ENCODE measurements at places on chromosomes 12 and 14.

DNA sequence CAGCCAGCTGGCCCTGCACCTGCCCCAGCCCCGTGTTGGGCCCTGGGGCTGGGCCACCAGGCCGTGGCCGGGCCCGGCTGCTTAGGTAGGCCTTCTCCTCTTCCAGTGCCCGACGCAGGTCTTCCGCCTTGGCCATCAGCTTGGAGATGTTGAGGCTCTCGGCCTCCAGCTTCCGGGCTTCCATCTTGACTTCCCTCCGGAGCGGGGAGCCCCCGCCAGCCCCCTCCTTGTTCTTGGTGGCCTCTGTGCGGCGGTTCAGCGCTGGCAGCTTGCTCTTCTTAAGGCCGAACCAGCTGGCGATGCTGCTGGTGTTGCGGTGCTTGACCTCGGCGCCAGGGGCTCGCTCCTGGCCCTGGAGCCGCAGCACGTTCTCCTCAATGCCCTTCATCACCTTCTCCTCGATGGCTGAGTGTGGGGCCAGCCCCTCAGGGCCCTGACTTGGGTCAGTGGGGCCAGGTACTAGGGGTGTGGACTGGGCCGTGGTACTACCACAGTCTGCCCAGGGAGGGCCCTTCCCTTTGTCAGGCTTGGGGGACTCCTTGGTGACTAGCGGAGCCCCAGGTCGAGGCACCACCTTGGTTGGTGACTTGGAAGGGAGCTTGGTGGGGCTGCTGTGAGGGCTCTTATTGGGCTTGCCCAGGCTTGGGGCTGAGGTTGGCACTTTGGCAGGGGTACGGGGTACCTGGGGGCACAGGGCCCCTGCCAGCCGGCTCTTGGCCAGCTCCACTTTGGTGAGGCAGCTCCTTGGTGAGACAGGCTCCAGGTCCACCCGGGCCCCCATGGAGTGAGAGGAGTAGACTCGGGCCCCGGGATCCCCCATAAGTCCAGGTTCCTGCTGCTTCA, 33.2 kb downstream of the NCKAP5L start:
- no peaks in the 10 kb centered on the region for H3K27me3 ChIP-seq
- H3K36me3 ChIP-seq: peaks cover 69% of the 10 kb centered on the region
- DNase-seq: peak; percentile 70
- H3K4me1 ChIP-seq: no peaks in the 10 kb centered on the region
- no peak overlapping the region for H3K4me3 ChIP-seq

GRCh38 chr12:9043766-9044165, 54.4 kb downstream of the KLRG1 start:
- H3K4me3 ChIP-seq: no peak overlapping the region
- no peaks in the 10 kb centered on the region for H3K27me3 ChIP-seq
- H3K27ac ChIP-seq: no peak overlapping the region
- H3K4me1 ChIP-seq: no peaks in the 10 kb centered on the region

GRCh38 chr12:116152268-116152667, 125.2 kb downstream of the MED13L start:
- peaks cover 46% of the 10 kb centered on the region for H3K4me1 ChIP-seq
- no peaks in the 10 kb centered on the region for H3K27me3 ChIP-seq
- no peak for DNase-seq
- H3K27ac ChIP-seq: no peak overlapping the region
- no peak overlapping the region for H3K4me3 ChIP-seq

DNA sequence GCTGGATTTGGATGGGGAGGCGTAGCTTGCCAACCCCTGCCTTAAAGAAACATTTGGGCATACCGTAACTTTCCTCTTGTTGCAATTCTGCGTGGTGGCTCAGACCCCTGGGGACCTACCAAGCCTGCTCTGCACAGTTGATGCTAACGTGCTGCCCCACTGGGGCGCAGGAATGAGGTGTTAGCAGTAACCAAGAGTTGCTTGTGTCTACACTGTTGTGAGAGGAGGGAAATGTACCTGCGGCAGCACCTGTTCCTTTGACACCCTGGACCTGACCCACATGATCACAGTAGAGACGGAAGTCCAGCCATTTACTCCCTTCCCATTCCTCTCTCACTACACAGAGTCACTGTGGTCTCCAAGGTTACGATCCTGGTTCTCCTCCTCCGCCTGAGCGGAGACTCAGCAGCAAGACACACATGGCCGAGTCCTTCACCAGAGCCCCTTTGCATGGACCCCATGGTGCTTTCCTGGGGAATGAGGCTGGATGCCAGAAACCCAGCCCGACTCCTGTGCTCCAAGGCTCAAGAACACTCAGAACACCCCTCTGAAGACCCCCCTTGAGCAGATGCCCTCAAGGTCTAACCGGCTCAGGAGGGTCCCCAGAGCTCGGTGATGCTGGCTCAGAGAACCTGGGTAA, 84.8 kb downstream of the FBXL14 start:
- no peaks in the 10 kb centered on the region for H3K4me1 ChIP-seq
- H3K27ac ChIP-seq: no peak overlapping the region
- no peaks in the 10 kb centered on the region for H3K36me3 ChIP-seq
- no peaks in the 10 kb centered on the region for H3K27me3 ChIP-seq
- DNase-seq: no peak

- H3K27ac ChIP-seq: no peak overlapping the region
- DNase-seq: no peak
- H3K27me3 ChIP-seq: no peaks in the 10 kb centered on the region
- no peaks in the 10 kb centered on the region for H3K36me3 ChIP-seq
- no peak overlapping the region for H3K4me3 ChIP-seq
Observed at GRCh38 chr12:1463073-1463905, 131.1 kb downstream of the FBXL14 start.

DNA sequence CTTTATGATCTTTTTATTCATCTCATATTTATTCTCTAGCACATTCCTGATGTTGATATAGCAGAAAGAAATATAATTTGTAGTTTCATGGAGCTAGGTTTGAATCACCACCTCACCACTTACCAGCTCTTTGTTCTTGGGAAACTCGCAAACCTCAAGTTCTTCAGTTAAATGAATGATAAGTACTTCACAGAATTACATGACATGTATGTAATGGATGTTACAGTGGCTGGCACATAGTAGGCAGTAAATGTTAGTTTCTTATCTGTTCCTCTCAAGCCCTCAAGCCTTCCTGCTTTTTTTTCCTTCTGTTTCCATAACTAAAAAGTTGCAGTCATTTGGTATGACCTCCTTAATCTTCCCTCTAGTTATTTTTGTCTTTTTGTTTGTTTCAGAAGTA, 54.9 kb downstream of the SPATS2 start:
- no peaks in the 10 kb centered on the region for H3K4me1 ChIP-seq
- DNase-seq: no peak
- H3K27me3 ChIP-seq: no peaks in the 10 kb centered on the region
- no peak overlapping the region for H3K4me3 ChIP-seq
- H3K36me3 ChIP-seq: no peaks in the 10 kb centered on the region
- H3K27ac ChIP-seq: no peak overlapping the region

DNA sequence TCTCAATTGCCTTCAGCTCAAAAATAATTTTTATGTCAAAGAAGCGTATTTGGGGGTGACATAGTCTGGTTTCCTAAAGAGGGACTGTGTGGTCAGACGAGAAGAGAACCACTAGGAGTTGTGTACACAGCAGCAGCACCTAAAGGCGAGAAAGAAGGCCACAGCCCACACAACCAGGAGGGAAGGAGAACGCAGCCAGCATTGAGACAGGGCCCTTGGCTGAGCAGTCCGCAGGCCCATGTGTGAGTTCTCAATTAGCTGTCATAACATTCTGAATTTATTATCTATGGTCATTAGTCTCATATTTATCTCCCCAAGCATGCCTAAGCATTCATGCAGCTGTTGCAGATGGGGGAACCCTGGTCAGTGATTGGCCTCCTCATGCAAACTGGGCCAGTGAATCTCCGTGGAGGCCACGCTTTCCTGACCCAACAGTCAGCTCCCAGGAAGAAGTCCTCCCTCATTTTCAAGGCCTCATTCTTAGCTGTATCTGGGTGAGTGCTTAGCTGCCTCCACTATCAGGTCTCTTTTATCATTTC, 81.2 kb upstream of the ATF7IP start:
- peak; percentile 27 for DNase-seq
- H3K27me3 ChIP-seq: no peaks in the 10 kb centered on the region
- H3K4me1 ChIP-seq: no peaks in the 10 kb centered on the region
- H3K36me3 ChIP-seq: no peaks in the 10 kb centered on the region

DNA sequence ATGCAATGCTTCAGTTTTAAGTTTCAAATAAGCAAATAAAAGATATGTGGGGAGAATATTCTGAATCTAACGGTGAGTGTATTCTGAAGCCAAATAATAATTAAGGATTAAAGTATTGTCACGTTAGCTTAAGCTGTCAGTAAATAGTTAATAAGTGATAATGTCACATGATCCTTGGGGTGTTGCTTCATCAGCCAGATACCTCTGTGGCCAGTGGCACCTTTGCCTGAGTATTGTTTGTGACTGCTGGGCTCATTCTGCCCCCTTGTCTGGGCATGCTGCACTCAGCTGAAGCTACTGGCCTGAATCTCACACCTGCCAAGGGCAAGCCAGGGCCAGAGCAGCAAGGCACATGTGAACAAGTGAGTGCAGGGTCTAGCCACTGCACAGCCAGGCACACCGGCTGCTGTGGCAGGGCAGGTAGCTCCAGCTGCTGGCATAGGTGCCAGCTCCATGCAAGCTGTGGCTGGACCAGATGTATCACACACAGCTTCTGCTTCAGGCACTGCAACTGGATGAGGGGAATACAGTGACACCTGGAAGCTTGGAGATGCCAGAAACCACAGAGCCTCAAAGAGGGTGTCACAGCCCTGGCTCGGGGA, 739.7 kb downstream of the SLC6A15 start:
- H3K36me3 ChIP-seq: no peaks in the 10 kb centered on the region
- H3K4me1 ChIP-seq: no peaks in the 10 kb centered on the region
- H3K27me3 ChIP-seq: no peaks in the 10 kb centered on the region
- H3K4me3 ChIP-seq: no peak overlapping the region

- H3K36me3 ChIP-seq: no peaks in the 10 kb centered on the region
- H3K4me3 ChIP-seq: no peak overlapping the region
- DNase-seq: no peak
- H3K4me1 ChIP-seq: peaks cover 13% of the 10 kb centered on the region
- H3K27me3 ChIP-seq: no peaks in the 10 kb centered on the region
- peak overlapping the region; percentile 77 for H3K27ac ChIP-seq
Observed at GRCh38 chr12:47360771-47361388, 281.1 kb upstream of the AMIGO2 start.

GRCh38 chr12:10563002-10563401, 50.4 kb downstream of the MAGOHB start:
- H3K4me1 ChIP-seq: no peaks in the 10 kb centered on the region
- H3K36me3 ChIP-seq: no peaks in the 10 kb centered on the region
- no peak for DNase-seq
- H3K27ac ChIP-seq: no peak overlapping the region
- H3K4me3 ChIP-seq: no peak overlapping the region

DNA sequence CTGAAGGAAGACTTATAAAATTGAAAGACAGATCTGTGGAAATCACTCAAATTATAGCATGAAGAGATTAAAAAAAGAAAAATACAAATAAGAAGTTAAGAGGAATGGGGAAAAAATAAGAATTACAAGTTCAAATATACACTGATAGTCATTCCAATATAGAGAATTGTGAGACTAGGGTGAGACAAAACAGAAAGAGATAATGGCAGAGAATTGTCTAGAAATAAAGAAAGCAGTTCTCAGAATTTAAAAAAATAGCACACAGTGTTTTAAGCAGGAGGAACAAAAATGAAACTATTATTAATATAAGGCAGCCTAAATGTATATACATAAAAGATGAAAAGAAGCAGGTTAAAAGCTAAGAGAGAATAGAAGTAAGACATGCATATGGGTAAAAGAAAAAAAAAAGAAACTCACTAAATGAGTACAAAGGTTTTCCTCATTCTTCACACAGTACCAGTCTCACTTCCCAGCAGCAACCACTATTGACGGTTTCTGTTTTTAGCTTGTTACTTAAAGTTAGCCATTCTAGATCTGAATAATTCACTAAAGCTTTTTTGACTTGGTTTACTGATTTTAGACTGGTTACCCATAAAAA, 31.1 kb downstream of the SLC38A4 start:
- no peaks in the 10 kb centered on the region for H3K27me3 ChIP-seq
- H3K4me3 ChIP-seq: no peak overlapping the region
- H3K36me3 ChIP-seq: no peaks in the 10 kb centered on the region
- H3K4me1 ChIP-seq: no peaks in the 10 kb centered on the region

- no peaks in the 10 kb centered on the region for H3K36me3 ChIP-seq
- H3K4me3 ChIP-seq: no peak overlapping the region
- no peak overlapping the region for H3K27ac ChIP-seq
- no peaks in the 10 kb centered on the region for H3K4me1 ChIP-seq
- no peak for DNase-seq
Observed at GRCh38 chr12:119998471-119999245, 9.6 kb downstream of the BICDL1 start.

GRCh38 chr14:26870722-26871617, 273.1 kb upstream of the NOVA1 start:
- H3K27ac ChIP-seq: no peak overlapping the region
- no peaks in the 10 kb centered on the region for H3K4me1 ChIP-seq
- no peaks in the 10 kb centered on the region for H3K36me3 ChIP-seq
- DNase-seq: no peak
- H3K4me3 ChIP-seq: no peak overlapping the region
- no peaks in the 10 kb centered on the region for H3K27me3 ChIP-seq

DNA sequence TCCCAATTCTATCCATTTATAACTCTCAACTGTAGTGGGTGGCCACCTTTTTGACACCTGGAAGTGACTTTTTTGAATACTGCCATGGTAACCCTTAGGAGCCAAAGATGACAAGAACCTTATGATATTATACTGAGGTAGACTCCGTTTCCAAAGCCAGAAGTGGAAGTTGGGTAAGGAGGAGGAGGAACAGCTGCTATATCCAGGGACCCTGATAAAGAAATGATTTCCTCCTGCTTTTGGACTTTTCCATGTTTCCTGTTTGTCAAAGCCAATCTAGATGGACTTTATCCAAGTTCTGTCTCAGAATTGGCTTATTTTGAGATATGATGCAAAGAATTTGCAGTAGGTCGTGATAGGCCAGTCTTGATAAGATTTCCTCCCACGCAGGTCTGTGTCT, 14.3 kb downstream of the TRIM9 start:
- H3K27me3 ChIP-seq: no peaks in the 10 kb centered on the region
- H3K27ac ChIP-seq: no peak overlapping the region
- H3K4me1 ChIP-seq: no peaks in the 10 kb centered on the region
- no peaks in the 10 kb centered on the region for H3K36me3 ChIP-seq
- H3K4me3 ChIP-seq: no peak overlapping the region

DNA sequence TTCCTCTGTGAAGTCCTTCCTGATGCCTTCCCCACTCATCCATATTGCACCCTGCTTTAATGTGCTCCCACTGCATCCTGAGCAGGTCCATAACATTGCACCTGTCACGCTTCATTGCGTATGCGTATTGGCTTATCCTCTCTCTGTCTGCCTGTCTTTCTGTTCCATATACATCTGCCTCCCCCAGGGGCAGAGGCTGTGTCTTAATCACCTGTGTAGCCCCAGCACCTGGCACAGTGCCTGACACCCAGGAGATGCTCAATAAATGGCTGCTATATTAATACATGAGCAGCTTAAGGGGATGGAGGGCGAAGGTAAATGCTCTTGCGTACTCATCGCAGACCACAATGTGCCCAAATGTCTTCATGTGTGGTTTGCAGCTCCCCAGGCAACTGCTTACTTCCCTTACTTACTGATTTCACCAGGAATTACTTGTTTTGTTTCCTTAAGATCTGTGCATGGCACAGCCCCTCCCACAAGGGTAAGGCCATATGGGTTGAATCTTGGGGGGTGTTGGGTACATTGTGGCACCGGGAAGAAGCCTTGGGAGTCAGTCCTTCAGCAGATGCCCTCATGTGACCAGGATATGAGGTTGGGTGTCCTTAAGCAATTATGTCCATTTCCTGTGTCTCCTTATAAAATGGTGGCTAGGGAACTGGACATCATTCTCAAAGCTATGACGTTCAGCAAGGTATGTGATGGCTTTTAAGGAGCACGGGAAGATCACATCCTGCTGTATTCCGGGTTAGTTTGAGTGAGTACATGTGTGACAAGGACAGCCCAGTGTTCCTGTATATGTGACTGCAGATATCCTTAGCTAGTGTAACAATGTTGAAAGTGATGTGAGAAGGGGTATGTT, 848 bp upstream of the CPNE6 start:
- H3K27ac ChIP-seq: no peak overlapping the region
- no peak overlapping the region for H3K4me3 ChIP-seq
- no peaks in the 10 kb centered on the region for H3K36me3 ChIP-seq
- no peaks in the 10 kb centered on the region for H3K27me3 ChIP-seq
- DNase-seq: no peak

All from upper lobe of left lung (tissue), 6 donors.